ENCODE measurements at places on chromosomes 16 and 17. TPM values are rescaled to one million over a fixed set of nuclear protein-coding genes. Genes with fewer than 3 reads are reported as not detected.

Gene C16orf74
- 3.8 TPM for total RNA-seq

Gene SLC26A11
- total RNA-seq: 46.0 TPM

Gene ABCC3
- 39.3 TPM for total RNA-seq

Gene PRAC2
- total RNA-seq: not detected

Gene CIITA
- 0.27 TPM for total RNA-seq

Gene DNAH9
- not detected for total RNA-seq

Gene ITFG1
- 29.2 TPM for total RNA-seq

DNA sequence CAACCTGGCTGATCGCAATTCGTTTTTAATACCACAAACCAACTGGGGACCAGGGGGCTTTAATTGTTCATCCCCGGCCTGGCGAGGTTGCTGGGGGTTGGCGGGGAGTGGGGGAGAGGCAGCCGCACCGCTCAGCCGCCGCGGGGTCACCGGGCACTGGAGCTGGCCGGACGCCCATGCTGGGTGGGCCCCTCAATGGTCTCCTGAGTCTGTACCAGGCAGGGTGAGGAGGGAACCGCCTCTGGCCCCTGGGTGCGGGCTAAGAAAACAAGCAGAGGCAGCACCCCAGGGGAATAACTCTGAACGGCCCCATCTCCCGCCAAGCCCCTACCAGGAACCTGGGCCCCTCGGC is 43.9 kb downstream of the ACTG1 start:
- DNase-seq: no peak

- no peak for DNase-seq
These were observed 595 bp downstream of the BICDL2 start for GRCh38 chr16:3035972-3036725.

DNA sequence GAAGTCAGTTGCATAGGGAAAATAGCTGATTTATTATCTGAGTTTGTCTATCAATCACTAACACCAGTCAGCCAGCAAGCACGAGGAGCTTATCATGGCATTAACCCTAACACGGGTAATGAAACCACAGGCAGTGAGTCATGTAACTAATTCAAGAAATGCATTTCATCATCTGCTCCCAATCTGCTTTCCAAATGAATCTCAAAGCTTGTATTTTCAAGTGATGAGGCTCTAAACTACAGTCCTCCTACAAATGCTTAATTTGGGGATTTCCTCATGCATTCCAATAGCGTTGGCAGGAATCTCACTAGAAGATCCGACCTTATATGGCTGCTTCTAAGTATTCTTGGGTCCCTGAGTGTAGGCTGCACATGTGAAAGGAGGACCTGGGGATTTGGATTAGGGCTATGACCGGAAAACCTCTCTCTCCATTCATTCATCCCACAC is 118.4 kb upstream of the HSBP1 start:
- no peak for DNase-seq

- DNase-seq: no peak
These were observed 14.3 kb downstream of the ARHGAP23 start for GRCh38 chr17:38442548-38442947.

- no peak for DNase-seq
These were observed 1386.5 kb upstream of the CDH8 start for GRCh38 chr16:63422715-63423114.

- no peak for DNase-seq
These were observed 28.0 kb downstream of the NFATC3 start for GRCh38 chr16:68113059-68113761.

- DNase-seq: no peak
These were observed 27.2 kb upstream of the METRNL start for GRCh38 chr17:83052241-83052564.

DNA sequence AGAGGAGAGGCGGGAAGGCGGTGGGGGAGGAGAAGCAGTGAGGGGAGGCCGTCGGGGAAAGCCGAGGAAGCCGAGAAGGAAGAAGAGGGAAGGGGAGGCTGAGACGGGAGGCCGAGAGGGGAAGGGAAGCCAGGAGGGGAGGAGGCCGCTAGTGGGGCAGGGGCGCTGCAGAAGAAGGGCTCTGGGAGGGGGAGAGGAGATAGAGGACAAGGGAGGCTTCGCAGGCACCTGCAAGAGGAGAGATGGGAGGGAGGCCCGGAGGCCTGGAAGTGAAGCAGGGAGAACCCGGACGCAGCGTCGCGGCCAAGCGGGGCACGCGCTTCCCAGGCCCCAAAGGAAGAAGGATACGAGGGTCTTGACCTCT is 2.3 kb downstream of the C17orf58 start:
- no peak for DNase-seq

GRCh38 chr16:67257486-67258160 is 8.8 kb downstream of the SLC9A5 start:
- DNase-seq: no peak

- DNase-seq: no peak
These were observed 120.7 kb downstream of the GAS7 start for GRCh38 chr17:10077561-10078299.
